ENCODE measurements at places on chromosomes 2 and 18.

- DNase-seq, result no peak
Observed at GRCh38 chr2:231041061-231041689, 3.9 kb downstream of the C2orf72 start.

- no peak for DNase-seq
Observed at GRCh38 chr18:7457262-7457661, 109.9 kb upstream of the PTPRM start.

DNA sequence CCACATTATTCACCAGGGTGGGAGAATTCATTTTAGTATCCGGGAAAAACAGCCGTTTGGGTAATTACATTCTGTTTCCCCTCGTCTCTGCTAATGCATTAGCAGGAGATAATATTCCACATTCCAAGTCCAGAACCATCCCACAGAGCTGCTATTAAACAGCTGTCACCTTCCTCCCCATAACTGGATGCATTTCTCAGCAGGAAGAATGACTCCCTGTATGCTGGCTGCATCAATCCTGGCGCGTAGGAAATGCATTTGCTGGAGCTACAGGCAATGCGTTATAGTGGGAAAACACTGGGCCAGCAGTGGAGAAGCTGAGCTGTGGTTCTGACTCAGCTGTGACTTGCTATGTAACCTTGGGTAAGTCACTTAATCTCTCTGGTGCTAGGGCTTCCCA, 246.0 kb downstream of the CLIP4 start:
- no peak for DNase-seq

- DNase-seq, result no peak
Observed at GRCh38 chr2:218582076-218582475, 13.4 kb downstream of the CNOT9 start.

DNA sequence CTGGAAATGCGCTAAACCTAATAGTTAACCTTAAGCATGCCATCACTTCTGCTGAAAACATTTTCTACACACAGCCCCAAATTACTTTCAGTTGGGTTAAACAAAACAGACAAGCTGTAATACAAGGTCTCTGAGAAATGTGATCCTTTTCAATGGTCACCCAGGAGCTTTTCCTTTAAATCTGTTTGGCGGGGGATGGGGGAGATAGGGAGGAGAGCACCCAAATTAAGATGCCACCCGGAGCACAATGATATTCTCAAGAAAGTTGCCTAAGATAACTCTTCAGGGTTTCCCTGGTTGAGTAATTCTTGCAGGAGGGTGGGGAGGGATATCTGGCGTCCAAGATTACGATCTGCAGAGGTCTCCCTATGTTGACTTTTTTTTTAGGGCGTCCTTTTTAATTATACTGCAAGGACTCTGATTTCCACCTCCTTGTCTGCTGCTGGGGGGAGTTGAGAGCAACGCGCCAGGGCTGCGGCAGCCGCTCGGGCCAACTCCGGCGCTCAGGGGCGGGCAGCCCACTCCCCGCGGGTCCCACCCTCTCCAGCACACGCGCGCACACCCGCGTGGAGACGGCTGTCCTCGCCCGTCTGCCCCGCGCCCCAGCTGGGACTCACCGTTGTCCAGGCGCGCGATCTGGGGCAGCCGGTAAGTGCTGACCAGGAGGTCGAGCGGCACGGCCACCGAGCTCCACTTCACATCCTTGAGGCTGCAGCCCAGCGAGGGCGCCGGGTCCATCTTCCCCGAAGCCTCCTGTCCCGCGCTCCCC, 807 bp downstream of the GAREM1 start:
- no peak for DNase-seq

- DNase-seq, result no peak
Observed at GRCh38 chr2:177625744-177626650, 233.4 kb downstream of the AGPS start.

GRCh38 chr18:26227051-26227670, 916 bp downstream of the TAF4B start:
- no peak for DNase-seq

DNA sequence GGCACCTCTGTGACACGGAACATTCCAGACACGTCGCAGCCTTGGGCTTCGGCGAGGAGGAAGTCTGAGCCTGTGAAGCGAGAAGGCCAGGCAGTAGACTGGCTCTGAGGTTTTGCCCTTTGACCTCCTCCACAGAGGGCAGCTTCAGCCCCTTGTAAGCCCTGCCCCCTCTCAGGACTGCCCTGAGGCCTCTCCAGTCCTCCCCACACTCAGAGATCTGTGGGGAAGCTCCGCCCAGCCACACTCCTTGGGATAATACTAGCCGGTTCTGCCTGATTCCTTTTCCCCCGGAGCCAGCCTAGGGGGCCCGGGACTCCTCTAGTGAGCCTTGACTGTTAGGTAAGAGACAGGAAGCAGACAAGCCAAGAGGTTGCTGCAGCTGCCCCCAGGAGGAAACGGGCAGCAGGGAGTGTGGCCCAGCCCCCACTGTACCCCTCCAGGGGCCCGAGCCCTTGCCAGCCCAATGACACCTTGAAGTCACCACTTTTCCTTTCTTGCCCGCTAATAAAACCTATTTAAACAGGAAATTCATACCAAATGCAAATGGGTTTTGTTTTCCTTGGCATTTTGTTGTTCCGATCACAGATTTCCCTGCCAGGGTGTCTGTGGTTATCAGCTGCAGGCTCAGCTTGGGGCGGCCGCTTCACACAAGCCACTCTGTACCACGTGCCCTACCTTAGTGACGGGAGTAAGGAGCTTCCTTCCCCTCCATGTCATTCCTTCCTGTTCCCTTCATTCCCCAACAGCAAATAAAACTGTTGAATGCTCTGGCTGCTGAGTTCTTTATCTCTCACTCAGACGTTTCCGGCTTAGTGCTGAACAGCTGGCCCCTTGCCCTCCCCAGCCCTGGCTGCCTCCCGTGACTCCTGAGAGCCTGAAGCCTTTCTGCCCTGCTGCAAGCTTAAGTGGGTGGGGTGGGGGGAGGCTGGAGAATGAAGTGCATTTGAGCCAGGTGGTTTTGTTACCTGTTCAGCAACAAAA, 124.7 kb downstream of the CABLES1 start:
- DNase-seq, result no peak

DNA sequence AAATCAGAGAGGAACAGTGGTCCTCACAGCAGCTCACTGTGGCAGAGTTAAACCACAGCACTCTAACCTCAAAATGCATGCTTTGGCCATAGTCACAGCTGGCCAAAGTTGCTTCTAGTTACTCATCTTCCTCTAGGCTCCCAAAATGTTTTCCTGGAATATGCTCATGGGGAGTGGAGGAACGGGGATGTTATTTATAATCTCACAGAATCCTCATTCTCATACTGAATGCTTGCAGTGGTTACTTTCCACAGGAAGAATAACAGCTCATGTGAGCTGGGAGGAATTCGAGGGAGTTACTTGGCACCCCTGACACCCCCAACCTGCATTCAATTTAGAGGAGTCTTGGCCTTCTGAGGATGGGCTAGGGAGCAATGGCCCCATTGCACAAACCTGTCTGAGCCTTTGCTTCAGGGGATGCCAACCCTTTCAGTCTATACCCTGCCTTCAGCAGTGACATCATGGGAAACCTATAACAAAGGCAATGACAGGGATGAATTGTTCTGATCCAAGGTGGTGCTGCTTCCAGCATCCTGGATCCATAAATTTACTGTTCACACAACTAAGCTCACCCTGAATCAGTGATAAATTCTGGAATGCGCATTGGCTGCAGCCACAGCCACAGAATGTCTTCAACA, 22.4 kb upstream of the CCBE1 start:
- no peak for DNase-seq

GRCh38 chr2:20623241-20623640, 27.7 kb downstream of the HS1BP3 start:
- no peak for DNase-seq

DNA sequence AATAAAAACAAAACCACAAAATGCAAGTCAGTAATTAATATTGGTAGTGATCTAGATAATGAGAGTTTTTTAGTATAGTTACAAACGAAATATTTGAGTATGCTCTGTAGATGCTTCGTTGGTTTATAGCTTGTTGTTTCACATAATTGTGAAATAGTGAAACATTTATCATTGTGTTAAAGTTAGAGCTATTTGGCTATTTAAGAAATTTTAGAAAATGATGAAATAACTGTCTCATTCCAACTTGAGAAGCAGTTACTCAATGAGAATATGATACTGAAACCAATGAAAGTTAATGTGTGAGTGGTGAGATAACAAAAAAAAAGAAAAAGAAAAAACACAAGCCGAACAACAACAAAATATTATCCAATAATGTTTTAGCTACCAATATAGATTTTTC, 475.6 kb upstream of the ZEB2 start:
- no peak for DNase-seq

DNA sequence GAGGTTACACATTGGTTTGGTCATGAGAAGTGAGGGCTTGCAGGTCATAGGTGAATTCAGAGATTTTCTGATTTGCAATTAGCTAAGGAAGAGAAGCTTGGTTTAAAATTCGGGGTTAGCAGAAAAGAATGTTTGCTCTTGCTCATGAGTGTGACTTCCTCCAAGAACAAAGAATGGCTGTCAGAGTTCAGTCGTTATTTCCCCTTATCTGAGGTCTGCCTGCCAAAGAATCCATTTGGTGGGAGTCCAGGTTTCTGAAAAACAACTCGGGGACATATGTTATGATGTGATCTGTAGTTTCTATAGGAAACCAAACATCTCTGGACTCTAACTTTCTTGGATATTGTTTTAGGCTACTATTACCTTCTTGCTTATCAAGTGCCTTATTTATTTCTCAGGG, 3.2 kb upstream of the UGT1A6 start:
- DNase-seq, result no peak

DNA sequence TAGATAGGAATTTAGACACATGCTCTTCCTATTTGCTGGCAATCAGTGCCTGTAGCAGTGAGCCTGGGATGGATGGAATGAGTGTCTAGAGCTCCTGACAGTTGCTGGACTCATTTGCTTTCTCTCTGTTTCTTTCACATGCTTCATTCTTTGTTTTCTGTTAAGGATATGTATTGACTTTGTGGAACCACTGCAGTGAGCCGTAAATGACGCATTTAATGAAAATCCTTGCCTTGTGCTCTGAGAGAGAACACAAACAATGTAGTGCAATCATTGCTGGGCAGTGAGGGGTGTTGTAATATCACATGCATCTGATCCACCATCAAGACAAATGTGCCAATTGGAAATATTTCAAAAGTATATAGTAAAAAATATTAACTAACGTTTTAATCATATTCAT, 25.2 kb upstream of the CDH20 start:
- no peak for DNase-seq

- DNase-seq, result no peak
Observed at GRCh38 chr2:237298151-237299118, 115.5 kb downstream of the COL6A3 start.

GRCh38 chr2:108492364-108492763, 41.9 kb upstream of the LIMS1 start:
- DNase-seq, result no peak

DNA sequence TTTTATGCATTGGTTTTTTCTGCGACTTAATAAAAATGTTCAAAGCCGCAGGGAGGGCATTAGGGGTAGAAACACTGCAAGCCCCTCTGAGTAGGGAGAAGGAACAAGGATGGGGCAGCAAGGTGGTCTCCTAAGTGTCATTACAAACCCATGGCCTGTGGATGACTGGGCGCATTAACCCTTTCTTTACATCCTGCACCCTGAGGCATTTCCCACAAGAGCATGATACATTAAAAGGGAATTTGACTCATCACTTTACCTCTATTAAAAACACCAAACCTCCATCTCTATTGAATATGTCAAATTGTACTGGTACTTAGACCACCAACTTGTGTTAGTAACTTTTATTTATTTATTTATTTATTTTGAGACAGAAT, 112.5 kb downstream of the VIT start:
- DNase-seq, result no peak

GRCh38 chr2:43218702-43219382, 7.6 kb downstream of the ZFP36L2 start:
- no peak for DNase-seq

DNA sequence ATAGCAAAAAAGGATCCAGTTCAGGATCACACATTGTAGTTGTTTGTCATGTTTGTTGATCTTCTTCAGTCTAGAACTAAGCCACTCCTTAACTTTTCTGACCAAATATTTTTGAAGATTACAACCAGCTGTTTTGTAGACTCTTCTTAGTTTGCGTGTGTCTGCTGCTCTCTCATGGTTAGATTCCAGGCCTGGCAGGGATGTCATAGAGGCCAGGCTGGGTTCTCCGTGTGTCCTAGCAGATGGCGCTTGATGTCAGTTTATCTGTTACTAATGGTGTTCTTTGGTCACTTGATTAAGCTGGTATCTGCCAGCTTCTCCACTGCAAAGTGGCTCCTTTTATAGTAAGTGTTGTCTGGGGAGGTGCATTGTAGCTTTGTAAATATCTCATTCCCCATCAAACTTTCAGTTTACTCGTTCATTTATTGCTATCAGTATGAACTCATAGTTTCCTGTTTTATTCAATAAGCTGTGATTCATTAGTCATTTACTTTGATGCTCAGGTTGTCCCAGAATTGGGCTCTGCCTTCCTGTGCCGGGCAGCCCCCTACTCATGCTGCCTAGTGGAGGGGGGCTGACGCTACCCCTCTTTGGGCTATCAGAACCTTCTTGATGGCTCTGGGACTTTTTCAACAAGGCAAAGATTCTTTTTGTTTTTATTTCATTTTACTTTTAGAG, 42.1 kb downstream of the GRHL1 start:
- DNase-seq, result no peak

DNA sequence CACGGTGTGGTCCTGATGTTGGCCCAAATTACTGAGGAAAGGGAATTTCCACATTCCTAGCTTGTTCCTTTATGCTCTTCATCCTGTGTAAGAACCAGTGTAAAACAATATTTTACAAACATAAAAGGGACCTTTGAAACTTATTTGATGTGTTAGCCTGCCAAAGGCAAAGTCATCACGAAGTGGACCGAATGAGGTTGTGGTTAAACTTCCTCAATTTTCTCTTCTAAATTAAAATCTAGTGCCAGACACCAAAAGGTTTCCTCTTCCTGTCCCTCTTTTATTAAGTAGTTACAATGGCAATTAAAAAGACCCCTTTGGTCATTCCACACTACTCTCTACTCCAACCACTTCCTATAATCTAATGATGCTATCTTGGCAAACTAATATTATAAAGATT, 279.8 kb downstream of the AFF3 start:
- DNase-seq, result no peak

- no peak for DNase-seq
Observed at GRCh38 chr2:111121028-111121827, 514 bp downstream of the BCL2L11 start.

GRCh38 chr2:19812166-19812565, 89.6 kb downstream of the TTC32 start:
- DNase-seq, result no peak

DNA sequence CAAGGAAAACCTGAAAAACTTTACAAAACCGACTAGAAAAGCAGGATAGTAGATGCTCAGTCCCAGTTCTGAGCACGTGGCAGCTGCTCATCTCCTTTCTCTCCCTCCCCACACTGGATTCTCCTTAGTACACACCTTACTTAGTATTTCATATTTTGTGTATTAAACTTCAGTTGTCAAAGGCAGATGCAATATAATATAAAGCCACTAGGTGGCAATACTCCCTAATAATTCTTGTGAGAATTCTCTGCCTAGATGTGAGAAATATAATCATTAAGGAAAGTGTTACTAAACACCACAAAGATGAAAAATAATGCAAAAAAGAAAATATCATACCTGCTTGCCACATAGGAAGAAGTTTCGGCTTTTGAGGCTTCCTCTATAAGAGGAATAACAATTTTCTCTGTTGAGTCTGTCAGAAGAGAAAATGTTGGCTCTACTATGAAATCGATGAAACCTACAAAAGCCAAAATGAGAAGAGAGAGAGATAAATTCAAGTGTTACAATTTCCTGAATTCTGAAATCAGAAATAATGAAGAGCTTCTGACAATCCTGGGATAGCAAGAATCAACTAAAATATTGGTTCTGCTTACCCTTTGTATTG, 200.6 kb downstream of the PPP1R1C start:
- no peak for DNase-seq
